ENCODE measurements at places on chromosomes 16 and 17.

- DNase-seq = no peak
These were observed 4.8 kb downstream of the RNF213 start for GRCh38 chr17:80265205-80266068.

DNA sequence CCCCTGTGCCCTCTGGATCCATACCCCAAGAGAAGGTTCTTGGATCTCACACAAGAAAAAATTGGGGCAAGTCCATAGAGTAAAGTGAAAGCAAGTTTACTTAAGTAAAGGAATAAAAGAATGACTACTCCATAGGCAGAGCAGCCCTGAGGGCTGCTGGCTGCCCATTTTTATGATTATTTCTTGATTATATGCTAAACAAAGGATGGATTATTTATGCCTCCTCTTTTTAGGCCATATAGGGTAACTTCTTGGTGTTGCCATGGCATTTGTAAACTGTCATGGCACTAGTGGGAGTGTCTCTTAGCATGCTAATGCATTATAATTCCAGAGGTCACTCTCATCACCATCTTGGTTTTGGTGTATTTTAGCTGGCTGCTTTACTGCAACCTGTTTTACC lies 70.8 kb downstream of the NLK start:
- DNase-seq = no peak

DNA sequence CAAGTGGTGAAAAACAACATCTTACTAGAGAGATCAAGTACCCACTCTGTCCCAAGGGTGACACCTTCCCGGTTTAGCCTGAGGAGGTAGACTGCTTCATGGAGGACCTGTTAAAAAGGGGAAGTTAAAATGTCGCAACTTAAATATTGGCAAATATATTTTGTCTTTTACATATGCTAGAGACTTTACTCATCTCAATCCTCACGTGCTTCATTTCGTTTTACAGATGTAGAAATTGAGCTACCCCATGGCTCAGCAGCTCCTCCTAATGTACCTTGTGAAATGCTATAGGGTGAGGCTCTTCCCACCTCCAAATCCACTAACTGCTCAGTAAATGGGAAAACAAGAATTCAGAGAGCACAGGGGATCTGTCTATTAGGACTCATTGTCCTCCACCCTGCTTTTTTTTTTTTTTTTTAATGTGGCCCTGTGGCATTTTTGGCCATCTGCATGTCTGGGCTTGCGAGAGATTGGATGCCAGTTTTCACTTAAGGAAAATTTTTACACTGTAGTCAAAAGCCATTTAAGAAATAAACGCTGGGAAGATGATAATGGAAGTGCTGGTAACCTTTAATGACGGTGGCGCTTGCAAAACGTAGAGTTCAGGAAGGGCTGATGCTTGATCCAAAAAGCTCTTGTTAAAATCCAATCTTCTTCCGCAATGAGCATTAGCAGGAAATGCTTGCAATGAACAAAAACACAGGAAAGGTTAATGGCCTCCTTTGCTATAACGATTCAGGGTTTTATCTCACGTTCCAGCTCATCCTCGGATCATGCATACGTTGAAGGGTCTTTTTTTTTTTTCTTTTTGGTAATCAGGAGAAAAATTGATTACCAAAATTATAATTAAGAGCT lies 39.8 kb downstream of the HSBP1 start:
- DNase-seq = no peak

- DNase-seq = peak; percentile 31
These were observed 20.3 kb upstream of the NFATC3 start for GRCh38 chr16:68064791-68065365.

DNA sequence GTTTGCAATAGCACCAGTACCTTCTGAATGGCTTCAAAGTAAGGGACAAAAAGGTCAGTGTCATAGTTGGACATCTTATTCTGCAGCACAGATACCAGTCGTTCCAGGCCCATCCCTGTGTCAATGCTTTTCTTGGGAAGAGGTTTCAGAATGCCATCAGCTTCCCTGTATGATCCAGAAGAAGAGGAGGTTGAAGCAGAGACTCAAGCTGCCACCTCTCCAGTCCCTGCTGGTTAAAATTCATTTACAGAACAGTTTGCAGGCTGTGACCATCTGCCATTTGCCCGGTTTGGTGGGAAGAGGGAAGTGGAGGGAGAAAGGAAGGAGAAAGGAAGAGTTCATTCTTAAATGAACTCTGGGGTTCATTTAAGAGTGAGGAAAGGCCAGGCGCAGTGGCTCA lies 18.4 kb upstream of the EXOSC6 start:
- no peak for DNase-seq

DNA sequence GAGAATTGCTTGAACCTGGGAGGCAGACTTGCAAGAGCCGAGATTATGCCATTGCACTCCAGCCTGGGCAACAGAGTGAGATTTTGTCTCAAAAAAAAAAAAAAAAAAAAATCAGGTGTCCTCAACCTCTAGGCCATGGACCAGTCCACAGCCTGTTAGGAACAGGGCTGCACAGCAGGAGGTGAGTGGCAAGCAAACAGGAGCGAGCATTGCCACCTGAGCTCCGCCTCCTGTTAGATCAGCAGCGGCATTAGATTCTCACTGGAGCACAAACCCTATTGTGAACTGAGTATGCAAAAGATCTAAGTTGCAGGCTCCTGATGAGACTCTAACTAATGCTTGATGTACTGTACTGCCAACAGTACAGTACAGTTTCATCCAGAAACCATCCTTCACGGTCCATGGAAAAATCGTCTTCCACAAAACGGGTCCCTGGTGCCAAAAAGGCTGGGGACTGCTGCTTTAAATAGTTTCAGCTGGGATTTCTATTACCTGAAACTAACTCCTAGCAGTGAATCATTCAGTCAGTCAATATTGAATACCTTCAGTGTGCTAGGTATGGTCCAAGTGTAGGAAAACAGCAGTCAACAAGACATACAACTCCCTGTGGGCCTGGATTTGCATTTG lies 56.3 kb upstream of the DHX40 start:
- no peak for DNase-seq

DNA sequence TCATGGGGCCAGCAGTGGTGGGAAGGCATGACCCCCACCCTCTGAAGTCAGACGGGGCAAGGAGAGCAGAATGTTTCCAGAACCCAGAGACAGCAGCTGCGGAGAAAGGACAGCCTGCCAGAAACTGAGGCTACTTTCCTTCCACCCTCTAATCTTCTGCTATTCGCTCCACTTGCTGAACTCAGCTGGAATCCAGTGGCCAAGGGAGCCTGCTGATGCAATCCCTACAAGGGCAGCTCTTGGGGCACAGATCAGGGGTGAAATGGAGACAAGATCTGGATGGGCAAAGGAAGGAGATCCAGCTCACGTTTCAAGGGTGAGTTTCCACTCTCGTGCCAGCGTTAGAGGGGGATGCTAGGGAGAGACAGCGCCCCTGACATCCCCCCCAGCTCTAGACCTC lies 479.1 kb downstream of the SLC39A11 start:
- no peak for DNase-seq
